ENCODE measurements at places on chromosomes 2 and 18. TPM values are rescaled to one million over a fixed set of nuclear protein-coding genes. Genes with fewer than 3 reads are reported as not detected.

GRCh38 chr18:45503990-45504389 lies 111.3 kb upstream of the SLC14A2 start:
- DNase-seq, result no peak
- H3K36me3 ChIP-seq, result no peaks in the 10 kb centered on the region
- no peak overlapping the region for H3K27ac ChIP-seq
- H3K4me3 ChIP-seq, result no peak overlapping the region
- no peaks in the 10 kb centered on the region for H3K27me3 ChIP-seq
- no peaks in the 10 kb centered on the region for H3K4me1 ChIP-seq

- H3K4me3 ChIP-seq, result no peak overlapping the region
- no peak overlapping the region for H3K27ac ChIP-seq
- H3K4me1 ChIP-seq, result peaks cover 37% of the 10 kb centered on the region
- DNase-seq, result no peak
- peaks cover 3% of the 10 kb centered on the region for H3K36me3 ChIP-seq
Observed at GRCh38 chr2:54967759-54968365, 82.4 kb downstream of the RTN4 start.

DNA sequence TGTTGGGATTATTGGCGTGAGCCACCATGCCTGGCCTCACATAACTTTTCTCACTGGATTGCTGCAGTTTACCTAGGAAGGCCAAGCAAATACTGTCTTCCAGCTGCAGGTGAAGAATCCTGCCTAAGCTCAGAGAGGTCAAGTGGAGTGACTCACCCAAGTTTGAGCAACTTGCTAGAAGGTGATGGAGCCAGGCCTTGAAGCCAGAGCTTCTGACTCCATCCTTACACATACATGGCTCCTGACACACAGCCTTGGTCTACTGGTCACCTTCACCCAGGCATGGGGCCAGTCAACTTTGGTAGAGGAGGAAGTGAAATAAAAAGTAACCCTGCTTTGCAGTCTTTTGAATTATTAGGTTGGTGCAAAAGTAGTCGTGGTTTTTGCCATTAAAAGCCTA lies 93.5 kb downstream of the VWA3B start:
- H3K36me3 ChIP-seq, result no peaks in the 10 kb centered on the region
- H3K4me3 ChIP-seq, result no peak overlapping the region
- H3K27ac ChIP-seq, result no peak overlapping the region
- DNase-seq, result no peak

GRCh38 chr2:231186325-231186724 lies 12.1 kb upstream of the ARMC9 start:
- no peaks in the 10 kb centered on the region for H3K36me3 ChIP-seq
- DNase-seq, result no peak
- H3K4me3 ChIP-seq, result no peak overlapping the region

DNA sequence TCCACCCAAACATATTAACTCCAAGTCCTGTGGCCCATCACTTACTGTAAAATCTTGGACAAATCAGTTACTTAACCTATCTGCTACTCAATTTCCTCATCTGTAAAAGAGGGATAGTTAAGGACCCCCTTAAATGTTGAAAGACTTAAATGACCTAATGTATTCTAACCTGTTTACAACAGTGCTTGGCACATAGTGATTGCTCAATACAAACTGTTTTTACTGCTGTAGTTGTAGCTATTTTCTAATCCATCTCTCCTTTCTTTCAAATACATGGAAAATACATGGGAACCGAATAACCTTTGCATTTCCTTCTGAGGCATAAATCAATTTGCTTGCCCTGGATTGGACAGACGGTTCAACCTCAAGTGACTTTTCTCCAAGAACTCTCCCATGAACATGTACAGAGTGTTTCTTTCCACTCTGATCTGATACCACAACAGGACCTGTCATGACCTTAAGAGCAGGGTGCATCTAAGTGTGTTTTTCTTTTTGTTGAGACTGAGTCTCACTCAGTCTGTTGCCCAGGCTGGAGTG lies 2.7 kb downstream of the LNPK start:
- no peaks in the 10 kb centered on the region for H3K36me3 ChIP-seq
- H3K27ac ChIP-seq, result no peak overlapping the region
- no peaks in the 10 kb centered on the region for H3K27me3 ChIP-seq
- no peak overlapping the region for H3K4me3 ChIP-seq

DNA sequence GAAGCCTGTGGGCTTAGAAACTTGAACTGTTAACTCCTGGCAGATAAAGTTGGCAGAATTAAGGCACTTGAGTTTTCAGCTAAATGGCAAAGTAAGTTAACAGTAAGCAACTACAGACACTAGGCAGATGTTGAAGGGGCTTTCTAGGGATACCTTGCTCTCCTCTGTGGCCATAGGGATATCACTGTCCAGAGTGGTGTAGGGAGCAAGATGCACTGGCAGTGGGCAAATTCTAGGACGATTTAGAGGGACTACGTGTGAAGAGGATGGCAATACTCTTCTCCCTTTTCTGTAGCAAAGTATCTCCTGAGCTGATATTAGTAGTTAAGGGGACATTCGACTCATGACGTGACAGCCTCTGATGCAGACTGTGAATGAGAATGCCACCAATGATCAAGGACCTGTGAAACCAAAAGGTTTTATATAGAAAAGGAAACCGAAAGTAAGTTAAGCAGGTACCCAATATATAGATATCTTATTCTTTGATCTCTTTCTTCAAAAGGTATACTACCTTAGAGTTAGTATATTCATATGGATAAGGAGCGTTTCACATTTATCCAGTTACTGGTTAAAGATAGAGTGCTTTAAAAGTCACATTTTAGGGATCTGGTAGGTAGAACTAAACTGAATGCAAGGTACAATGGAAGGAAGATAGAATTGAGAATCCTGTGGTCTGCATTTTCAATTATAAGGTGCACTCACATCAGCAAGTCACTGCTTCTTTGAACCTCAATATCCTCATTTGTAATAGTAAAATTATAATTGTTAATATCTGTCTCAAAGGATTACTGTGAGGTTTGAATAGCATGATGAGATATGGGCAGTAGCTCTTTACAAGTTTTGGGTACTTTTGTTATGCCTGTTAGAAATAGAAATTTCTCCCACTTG lies 106.4 kb downstream of the KCNH7 start:
- H3K4me3 ChIP-seq, result peak overlapping the region; percentile 10
- no peaks in the 10 kb centered on the region for H3K36me3 ChIP-seq
- peak overlapping the region; percentile 15 for H3K27ac ChIP-seq
- no peaks in the 10 kb centered on the region for H3K27me3 ChIP-seq
- peak; percentile 19 for DNase-seq

GRCh38 chr18:56709463-56709862 lies 58.3 kb downstream of the WDR7 start:
- H3K36me3 ChIP-seq, result no peaks in the 10 kb centered on the region
- no peaks in the 10 kb centered on the region for H3K27me3 ChIP-seq
- H3K4me1 ChIP-seq, result peaks cover 5% of the 10 kb centered on the region
- H3K27ac ChIP-seq, result no peak overlapping the region

DNA sequence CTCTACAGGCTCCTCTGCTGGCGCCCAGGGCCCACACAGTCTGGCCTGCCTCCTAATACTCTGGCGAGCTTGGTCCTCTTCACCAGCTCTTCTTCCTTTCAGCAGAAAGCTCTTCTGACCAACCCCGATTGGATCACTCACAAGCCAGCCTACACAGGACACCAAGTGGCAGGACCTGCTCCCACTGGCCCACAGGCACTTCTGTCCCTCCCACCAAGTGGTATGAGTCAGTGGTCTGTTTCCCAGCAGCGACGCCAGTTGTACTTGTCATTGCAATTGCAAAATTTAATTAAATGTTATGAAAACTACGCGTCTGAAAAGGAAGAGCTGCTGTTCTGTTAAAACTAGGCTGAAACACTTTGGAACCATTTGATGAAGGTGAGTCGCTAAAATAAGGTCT lies 46.7 kb downstream of the NDUFA10 start:
- no peak for DNase-seq
- no peaks in the 10 kb centered on the region for H3K27me3 ChIP-seq
- H3K36me3 ChIP-seq, result peaks cover 29% of the 10 kb centered on the region
- H3K4me3 ChIP-seq, result no peak overlapping the region

DNA sequence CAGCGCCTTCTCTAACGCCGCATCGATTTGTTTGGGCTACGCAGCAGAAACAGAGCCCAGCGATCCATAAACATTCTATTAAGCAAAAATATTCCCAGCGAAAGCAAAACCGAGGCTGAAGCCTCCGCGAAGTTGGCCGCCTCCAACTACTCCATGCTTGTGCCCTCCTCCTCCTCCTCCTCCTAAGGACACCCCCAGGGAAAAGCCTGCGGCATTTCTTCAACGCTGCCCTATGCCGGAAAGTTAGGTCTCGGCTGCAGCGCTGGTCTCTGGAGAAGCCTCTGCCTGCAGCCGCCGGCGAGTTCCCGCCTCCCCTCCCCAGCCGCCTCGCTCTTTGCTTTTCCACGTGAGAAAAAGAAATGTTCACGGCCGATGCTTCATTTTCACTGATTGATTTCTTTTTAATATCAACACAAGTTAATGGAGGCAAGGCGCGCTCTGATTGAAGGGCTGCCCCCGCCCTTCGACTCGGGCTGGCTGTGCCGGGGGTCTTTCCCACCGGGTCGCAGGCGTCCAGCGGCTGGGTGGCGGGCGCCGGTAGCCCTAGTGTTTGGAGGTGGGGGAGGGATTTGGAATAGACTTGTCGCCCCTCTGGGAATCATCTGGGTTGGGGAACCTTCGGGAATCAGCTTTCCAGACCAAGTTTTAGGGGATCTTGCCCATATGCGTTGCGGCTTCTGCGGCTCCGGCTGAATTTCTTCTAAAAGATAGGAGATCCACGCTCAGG lies 3.9 kb downstream of the NRP2 start:
- H3K4me1 ChIP-seq, result peaks cover 22% of the 10 kb centered on the region
- no peaks in the 10 kb centered on the region for H3K36me3 ChIP-seq
- no peak overlapping the region for H3K4me3 ChIP-seq
- no peak for DNase-seq
- H3K27ac ChIP-seq, result no peak overlapping the region
- H3K27me3 ChIP-seq, result peaks cover 22% of the 10 kb centered on the region

GRCh38 chr18:11955239-11956029 lies 25.9 kb upstream of the IMPA2 start:
- H3K4me3 ChIP-seq, result no peak overlapping the region
- H3K27ac ChIP-seq, result no peak overlapping the region
- no peaks in the 10 kb centered on the region for H3K36me3 ChIP-seq
- H3K4me1 ChIP-seq, result no peaks in the 10 kb centered on the region
- H3K27me3 ChIP-seq, result no peaks in the 10 kb centered on the region

DNA sequence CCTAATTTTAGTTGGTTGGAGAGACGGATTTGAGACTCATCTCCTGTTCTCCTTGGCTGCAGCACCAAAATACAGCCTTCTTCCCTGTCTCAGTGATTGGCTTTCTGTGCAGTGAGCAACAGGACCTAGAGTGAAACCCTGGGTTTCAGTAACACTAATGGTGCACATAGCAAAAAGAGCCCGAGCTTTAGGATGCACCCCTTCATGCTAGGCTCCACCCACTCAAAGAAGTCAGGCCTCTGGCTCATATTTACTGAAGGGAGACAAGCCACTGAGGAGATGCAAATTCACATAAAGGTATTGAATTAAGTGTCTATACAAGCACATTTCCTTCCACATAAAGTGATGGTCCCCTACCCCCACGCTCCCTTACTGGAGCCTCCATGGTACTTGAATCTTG lies 131.9 kb upstream of the CHAC2 start:
- no peaks in the 10 kb centered on the region for H3K36me3 ChIP-seq
- H3K4me1 ChIP-seq, result no peaks in the 10 kb centered on the region
- H3K27me3 ChIP-seq, result no peaks in the 10 kb centered on the region
- DNase-seq, result no peak
- H3K27ac ChIP-seq, result no peak overlapping the region

DNA sequence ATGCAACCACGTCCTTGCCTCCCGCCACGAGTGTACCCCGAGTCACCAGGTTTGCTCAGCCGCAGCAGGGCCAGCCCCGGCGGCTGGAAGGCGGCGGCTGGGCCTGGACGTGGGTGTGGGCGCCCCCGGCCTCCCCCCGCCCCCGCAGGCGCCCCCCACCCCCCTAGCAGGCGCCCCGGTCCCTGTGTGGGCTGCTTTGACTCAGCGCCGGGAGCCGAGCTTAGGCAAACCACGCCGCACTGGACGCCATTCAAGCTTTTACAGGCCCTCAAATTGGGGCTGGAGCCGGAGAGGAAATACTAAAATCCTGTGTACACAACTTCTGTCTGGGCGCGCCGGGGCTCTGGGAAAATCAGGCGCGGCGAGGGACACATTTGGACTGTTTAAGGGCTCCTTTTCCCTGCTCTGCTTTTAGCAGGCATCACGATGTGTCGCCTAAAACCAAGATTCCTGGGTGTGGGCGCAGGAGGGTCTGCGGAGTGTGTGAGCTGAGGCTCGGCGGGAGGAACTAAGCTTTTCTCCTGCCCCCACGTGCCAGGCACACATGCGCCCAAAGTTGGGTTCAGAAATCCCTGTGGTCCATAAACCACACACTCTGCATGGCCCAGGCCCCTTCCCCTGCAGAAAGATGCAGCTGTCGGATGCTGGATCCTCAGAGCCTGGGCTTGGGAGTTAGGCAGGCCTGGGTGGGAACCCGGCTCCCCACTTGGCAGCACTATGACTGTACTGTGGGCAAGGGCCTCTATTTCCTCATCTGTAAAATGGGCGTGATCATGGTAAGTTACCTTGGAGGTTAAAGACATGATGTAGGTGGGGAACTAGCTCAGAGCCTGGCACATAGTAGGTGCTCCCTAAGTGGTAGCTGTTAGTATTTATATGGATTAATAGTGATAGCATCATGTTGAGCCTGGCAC lies 57.6 kb downstream of the ATOH8 start:
- H3K27me3 ChIP-seq, result no peaks in the 10 kb centered on the region
- no peak overlapping the region for H3K27ac ChIP-seq
- H3K4me3 ChIP-seq, result no peak overlapping the region

DNA sequence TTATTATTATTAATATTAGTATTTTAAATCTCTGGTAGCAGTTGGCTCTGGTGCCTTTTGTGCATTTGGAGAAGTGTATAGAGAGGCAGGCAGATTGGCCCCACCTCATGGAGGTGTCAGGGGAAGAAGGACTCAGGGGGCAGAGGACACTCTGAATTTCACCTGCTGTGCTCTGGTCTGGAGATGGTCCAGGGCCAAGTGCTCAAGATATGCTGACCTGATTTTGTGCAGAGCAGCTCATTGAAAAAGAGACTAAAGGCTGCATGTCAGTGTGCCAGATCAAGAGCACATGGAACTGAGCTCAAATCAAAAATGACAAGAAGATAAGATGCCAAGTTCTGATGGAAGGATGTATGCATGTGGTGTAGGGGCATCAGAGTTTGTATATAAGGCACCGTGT lies 323.6 kb upstream of the TNP1 start:
- no peaks in the 10 kb centered on the region for H3K36me3 ChIP-seq
- H3K27ac ChIP-seq, result no peak overlapping the region
- no peak overlapping the region for H3K4me3 ChIP-seq
- no peak for DNase-seq
- no peaks in the 10 kb centered on the region for H3K27me3 ChIP-seq

NTSR2 gene
- not detected for total RNA-seq

PRSS56 gene
- total RNA-seq, result not detected

TMEM178A gene
- not detected for total RNA-seq

RBBP8 gene
- 1.4 TPM for total RNA-seq

CCDC121 gene
- total RNA-seq, result 1.3 TPM
